ENCODE measurements at places on chromosomes 6 and 20.

- DNase-seq: no peak
Observed at GRCh38 chr20:13461849-13462458, 176.8 kb downstream of the TASP1 start.

GRCh38 chr6:137261361-137261760, 42.2 kb upstream of the IFNGR1 start:
- DNase-seq: no peak

- no peak for DNase-seq
Observed at GRCh38 chr6:114577109-114577508, 234.3 kb upstream of the HS3ST5 start.

GRCh38 chr6:77341058-77341986, 122.0 kb downstream of the HTR1B start:
- no peak for DNase-seq

DNA sequence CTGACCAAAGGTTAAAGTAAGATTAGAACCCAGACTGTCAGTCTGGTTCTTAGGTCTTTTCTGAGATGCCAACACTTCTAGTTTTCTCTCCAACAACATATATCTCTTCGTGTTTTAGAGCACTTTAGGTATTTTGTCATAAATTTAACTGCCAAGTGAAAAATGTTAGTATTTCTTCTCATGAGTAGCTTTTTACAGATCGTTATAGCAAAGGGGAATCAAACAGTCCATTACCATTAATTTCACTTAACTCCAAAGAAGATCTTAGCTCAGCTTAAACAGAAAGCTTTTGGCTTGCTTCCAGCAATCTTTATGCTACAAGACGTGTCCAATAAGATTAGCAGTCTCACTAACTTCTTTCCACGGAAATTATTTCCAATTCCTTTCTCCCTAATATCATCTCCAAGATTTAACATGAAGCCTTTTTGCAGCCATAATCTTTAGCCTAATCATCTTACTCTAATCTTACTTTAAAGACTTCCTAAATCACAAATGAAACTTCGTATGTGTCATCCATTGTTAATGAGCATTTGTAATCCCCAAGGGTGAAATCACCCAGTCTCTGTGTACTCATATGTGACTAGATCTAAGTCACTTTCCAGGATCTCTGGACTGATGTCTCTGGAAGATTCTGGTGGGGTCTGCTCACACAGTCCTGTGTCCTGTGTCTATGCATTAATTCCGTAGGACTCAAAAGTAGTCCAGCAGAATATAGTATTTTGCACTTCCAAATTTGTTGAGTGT, 38.7 kb downstream of the MOXD1 start:
- no peak for DNase-seq

GRCh38 chr6:19892260-19892659, 55.1 kb downstream of the ID4 start:
- DNase-seq: peak; percentile 70

DNA sequence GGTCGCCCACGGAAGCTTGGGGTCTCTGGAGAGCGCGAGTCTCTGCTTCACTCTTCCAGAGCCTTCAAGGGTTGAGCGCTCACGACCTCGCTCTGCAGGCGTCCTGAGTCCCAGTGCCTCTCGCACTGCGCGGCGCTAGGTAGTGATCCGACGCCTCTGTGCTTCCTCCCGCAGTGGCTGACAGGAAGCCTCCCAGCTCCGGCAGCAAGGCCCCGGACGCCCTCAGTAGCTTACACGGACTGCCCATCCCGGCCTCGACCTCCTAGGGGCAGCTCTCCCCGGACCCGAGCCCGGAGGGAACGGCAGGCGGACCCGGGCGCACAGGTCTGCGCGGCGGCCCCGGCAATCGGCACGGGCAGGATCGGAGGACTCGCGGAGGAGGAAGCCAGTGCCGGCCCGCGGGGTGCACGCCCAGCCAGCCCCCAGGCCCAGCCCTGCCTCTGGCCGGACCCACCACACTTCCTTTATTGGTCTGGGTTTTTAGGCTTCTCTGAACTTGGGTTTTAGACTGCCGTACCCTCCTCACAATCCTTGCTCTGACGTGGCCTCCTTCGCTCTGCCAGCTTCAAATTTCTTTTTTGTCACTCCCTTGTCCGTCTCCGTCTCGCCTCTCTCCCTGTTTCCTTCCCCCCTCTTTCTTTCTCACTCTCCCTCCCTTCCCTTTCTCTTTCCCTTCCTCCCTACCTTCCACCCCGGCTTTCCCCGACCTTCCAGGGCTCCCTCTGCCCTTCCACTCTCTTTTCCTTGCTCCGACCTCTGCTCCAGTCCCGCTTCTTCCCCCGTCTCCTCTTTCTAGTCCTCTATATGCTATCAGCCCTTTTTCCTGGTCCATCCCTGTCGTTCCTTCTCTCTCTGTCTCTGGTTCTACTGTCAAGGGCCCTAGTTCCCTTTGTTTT, 9.1 kb downstream of the PAX1 start:
- no peak for DNase-seq

DNA sequence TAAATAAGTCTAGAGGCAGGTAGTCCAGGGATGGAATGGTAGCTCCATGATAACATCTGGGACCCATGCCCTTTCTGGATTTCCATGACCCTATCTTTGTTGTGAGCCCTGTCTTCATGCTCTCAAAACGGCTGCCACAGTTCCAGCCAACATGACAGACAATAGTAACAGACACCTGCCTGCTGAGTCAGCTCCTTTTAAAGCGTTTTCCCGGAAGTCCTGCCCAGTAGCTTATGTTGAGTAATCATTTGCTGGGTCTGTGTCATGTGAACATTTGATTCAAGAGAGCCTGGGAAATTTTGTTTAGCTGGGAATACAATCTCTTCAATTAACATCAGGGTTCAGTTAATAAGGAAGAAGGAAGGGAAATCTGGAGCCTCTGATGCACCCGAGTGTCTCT, 262.2 kb upstream of the SULF2 start:
- DNase-seq: no peak

DNA sequence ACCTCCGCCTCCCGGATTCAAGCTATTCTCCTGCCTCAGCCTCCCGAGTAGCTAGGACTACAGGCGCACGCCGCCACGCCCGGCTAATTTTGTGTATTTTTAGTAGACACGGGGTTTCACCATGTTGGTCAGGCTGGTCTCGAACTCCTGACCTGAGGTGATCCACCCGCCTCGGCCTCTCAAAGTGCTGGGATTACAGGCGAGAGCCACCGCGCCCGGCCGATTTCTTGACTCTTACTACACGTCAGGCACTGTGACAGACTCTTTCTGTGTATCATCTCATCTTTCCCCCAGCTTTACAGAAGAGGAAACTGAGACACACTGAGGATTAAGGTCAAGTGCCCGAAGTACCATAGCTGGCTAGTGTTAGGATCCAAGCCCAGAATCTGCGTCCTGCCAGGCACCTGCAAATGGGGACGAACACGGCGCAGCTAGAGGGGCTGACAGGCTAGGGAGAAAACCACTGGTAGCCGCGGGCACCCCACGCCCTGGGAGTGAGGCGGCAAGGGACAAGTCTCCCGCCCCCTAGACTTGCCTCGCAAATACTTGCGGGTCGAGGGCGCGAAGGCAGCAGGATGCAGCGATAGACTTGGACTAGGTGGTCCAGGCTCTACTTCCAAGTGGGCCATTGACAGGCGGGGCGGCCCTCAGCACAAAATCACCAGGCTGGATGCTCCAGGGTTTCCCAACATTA, 1.1 kb upstream of the TAF8 start:
- DNase-seq: no peak

- no peak for DNase-seq
Observed at GRCh38 chr6:110645685-110646418, 169.4 kb downstream of the CDK19 start.

- DNase-seq: no peak
Observed at GRCh38 chr20:62752671-62753501, 43.4 kb upstream of the MRGBP start.
